Effector memory CD4-positive, alpha-beta T cell (primary cell): ENCODE measurements at places on chromosomes 5 and 9.

DNA sequence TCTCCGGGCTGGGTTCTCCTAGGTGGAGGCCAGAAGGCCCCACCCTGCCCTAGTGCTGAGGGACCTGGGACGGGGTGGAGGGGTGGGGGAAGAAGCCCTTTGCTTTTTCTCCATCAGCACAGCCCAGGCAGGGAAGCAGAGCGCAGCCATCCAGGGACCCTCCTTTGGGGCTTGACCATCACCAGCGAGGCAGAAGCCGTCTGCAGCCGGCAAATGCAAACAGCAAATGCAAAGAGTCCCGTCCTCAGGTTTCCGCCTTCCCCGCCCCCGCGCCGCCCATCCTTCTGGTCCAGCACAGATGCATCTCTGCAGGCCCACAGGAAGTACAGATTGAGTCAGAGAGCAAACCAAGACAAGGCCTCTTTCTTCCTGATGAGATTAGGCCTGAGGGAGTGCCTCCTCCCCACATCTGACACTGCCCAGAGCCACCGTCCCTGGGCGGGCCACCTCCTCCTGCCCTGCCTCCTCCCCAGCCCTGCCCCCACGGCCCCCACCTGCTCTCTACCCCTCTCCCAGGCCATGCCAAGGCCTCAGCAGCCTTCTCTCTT is 23.4 kb downstream of the CORO2A start:
- peak; percentile 12 for DNase-seq

GRCh38 chr5:140590861-140591260 is 26.2 kb downstream of the SLC35A4 start:
- DNase-seq: no peak

DNA sequence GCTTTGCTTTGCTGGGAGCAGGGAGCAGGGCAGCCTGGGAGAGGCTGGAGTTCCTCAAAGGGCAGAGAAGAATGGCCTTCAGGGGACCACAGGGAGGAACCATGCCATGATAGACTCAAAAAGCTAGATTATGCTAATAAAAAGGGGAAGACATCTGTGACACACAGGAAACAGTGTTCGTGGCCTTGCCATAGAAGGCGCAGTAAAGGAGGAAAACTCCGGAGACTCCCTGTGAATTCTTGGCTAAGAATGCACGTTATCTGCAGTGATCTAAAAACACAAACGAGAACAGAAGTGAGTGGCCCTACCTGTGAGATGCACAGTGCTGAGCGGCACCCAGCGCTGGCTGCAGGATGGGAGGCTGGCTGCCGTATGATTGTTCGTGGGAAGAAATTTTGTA is 15.9 kb upstream of the LTC4S start:
- DNase-seq: no peak

DNA sequence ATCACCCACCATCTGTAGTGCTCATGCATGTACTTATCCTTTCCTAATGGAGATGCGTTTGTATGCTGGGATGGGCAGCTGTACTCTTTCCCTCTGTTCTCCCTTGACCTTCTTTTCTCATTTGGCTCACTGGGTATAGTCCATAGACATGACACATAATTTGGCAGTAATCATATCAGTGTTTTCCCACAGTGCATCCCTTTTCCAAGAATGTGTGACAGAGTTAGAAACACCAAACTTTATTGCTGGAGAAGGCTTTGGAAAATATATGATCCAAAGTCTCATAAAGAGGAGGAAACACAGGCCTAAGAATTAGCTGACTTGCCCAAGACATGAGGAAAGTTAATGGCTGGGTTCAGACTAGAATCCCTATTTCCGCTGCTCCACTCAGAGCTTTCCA is 1233.4 kb upstream of the DMAC1 start:
- no peak for DNase-seq

- DNase-seq: no peak
Observed at GRCh38 chr9:75855509-75855908, 35.0 kb upstream of the PCSK5 start.

GRCh38 chr5:157067005-157067404 is 8.1 kb upstream of the HAVCR1 start:
- DNase-seq: no peak

DNA sequence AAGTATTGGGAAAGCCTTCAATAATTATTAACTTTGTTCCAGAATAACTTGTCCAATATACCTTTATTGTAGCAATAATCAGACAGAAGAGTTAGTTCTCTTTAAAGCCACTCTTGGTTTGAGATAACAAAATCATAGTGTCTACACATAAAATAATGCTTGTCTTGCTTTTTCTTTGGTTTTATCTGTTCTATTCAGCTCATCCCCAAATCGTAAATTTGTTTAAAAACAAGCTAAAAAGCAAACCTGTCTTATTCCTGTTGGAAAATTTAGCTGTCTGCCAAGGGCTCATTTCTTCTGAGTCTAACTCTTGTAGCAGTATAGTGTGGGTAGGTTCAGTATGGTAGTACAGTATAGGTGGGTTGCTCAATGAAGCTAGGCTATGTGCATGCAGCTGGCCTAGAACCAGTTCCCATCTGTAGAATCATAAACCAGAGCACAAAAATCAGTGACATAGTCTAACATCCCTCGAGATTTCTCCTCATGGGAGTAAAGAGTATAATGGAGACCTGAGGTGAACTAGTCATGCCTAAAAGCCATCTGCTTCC is 17.9 kb upstream of the APBA1 start:
- no peak for DNase-seq

- no peak for DNase-seq
Observed at GRCh38 chr9:114347675-114348074, 18.0 kb downstream of the ORM2 start.

DNA sequence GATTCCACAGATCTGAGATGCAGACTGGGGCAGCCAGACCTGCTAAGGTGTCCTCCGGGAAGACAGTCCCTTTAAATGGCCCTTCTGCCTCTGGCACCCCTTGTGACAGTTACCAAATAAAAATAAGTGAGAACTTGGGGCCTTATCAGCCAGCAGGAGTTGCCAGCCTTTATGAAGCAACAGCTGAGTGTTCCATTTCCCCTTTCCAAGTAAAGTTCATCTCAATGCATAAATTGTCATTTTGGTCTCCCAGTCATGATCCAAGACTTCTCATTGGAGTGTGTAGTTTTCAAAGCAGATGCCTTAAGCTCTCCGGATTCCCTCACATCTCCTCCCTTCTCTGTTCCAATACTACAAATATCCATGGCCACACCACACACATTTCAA is 4.1 kb downstream of the PTCH1 start:
- DNase-seq: no peak

- no peak for DNase-seq
Observed at GRCh38 chr9:71941060-71941568, 29.7 kb downstream of the C9orf85 start.

DNA sequence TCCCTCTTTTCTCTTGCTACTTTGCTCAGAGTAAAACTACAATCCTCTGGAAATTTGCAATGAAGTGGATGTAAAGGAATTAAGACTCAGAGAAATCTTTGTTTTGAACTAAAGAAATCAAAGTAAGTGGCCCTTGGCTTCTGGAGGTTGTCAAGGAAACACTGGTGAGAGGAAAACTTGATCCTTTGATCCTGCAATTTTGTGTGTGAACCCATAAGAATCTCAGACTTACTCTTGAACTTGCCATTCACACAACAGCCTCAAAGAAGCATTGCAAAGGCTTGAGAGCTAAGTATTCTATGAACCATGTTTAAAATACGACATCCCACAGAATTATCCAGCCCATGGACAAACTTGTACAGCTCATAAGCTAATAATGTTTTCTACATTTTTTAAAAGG is 827.5 kb downstream of the TAF11L14 start:
- DNase-seq: no peak

DNA sequence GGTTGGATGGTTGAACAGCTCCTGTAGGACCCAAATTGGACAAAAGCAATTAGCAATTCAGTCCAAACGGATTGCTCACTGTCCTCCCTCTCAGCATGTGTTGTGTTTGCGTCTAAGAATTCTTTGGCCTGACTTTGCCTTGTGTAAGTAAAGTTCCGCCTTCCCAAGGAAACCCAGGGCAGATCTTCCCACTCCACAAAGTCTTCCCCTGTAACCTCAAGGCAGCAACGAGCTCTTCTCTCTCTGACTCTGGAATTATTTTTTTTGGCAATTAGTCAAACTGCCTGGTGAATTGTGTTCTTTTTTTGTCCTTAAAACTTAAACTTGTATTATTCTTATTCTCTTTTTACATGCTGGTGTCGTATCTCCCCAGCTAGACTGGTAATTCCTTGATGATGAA is 20.7 kb upstream of the BASP1 start:
- DNase-seq: no peak

GRCh38 chr5:4216142-4216541 is 620.5 kb downstream of the IRX1 start:
- no peak for DNase-seq

- no peak for DNase-seq
Observed at GRCh38 chr9:130036099-130036498, 6.9 kb downstream of the FNBP1 start.

GRCh38 chr9:116958881-116959280 is 271.8 kb downstream of the TRIM32 start:
- DNase-seq: no peak

DNA sequence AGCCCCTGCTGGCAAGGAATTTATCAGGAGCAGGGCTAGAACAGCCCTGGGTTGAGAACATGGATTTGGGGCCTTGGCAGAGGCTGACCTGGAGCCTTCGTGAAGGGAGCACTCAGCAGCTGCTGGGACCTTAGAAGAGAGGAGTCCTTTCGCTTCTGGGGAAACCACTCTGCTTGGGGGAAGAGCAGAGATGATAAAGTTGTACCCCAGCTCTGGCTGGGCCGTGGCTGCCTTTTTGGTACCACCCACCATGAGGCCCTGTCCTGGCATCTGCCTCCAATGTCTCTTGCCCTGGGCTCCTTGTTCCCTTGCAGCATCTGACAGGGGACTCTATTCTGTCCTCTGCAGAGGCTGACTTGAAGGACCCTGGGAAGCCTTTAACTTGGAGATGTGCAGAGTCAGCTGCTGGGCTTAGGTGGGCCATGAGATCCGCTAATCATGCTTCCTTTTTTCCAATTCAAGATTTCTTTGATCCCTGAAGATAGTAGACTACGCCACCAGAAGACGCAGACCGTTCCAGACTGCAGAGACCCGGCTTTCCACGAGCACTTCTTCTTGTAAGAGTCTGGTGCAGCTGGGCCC is 20.2 kb downstream of the RGS3 start:
- no peak for DNase-seq

DNA sequence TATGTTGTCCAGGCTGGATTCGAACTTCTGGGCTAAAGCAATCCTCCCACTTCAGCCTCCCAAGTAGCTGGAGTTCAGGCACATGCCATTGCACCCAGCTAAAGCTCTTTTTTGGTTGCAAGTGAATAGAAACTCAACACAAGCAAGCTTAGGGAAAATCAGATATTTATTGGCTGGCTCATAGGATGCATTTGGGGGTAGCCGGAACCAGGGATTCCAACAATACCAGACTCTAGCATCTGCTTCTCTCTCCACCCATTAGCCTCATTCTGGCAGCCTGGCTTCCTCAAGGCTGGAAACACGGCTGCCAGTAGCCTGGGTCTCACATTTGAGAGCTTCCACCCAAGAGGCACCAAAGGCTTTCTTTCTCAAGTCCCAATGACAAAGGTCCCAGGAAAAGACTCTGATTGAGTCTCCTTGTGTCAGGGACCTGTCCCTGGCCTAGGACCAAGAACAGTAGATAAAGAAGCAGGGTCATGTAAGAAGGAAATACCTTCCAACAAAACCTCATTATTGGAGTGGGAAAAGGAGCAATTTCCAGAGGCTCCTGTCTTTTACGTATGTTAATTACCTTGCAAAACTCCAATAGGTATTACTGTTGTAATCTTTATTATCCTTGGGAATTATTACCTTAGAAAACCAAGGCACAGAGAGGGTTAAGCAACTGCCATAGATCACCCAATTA is 23.0 kb upstream of the B4GALT1 start:
- no peak for DNase-seq

DNA sequence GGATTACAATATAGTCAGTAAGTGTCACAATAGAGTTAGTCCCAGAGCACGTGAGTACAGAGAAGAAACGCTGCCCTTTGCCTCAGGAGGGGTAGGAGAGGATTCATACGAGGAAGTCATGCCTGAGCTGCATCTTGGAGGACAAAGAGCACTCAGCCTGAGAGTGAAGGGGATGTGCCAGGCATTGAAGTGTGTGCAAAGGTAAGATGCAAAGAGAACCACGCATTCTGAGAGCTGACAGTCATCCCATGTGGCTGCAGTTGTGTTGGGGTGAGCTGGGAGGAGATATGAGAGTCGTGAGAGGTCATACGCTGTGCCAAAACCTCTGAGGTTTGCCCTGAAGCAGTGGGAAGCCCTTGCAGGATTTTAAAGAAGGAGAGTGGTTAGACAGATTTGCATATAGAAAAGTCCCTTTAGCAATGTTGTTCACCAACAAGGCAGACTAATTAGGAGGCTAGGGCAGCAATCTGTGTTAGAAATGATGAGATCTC is 97.5 kb downstream of the PIP5K1B start:
- no peak for DNase-seq

- no peak for DNase-seq
Observed at GRCh38 chr5:3911773-3912172, 316.1 kb downstream of the IRX1 start.

DNA sequence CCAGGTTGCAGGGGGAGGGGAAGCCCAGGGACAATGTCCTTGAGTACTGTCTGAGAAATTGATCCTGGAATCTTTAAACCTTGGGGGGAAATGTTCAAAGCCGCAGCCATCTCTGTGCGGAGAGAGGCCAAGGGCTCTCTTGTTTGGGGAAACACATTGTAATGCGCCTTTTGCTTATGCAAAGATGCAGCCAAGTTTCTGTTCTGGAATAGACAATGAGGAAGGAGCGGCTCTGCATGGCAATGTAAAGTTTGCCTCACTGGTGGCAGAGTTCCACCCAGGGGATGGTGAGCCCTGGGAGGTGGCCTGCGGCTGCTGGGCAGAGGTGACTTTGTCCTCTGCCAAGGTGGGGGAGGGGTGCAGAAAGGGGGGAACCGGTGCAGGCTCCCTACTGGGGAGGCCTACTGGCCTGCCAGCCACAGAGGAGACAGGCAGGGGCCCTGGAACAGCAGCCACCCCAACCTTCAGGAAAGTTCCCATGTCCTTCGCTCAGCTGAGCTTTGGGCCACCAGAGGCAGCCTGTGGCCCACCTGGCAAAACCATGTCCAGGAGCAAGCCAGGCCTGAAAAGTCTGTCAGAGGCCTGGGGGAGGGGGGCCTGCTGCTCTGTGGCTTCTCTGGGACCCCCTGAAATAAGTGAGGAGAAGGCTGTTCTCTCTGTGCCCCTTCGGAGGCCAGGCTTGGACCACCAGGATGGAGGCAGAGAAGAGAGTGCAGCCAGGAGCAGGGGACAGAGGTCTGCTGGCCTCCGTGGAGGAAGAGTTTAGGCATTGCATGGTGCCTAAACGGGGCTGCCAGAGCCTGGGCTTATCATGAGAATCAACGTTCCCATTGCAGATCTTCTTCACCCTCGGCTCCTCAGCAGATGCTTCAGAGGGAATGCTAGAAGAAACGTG is 127.8 kb downstream of the ZNF354C start:
- no peak for DNase-seq

- no peak for DNase-seq
Observed at GRCh38 chr5:92554447-92555085, 1026.5 kb downstream of the NR2F1-AS1 start.

- DNase-seq: no peak
Observed at GRCh38 chr5:157568720-157569119, 6.9 kb downstream of the ADAM19 start.
